ENCODE measurements at places on chromosomes 5 and 9. TPM values are rescaled to one million over a fixed set of nuclear protein-coding genes. Genes with fewer than 3 reads are reported as not detected.

DNA sequence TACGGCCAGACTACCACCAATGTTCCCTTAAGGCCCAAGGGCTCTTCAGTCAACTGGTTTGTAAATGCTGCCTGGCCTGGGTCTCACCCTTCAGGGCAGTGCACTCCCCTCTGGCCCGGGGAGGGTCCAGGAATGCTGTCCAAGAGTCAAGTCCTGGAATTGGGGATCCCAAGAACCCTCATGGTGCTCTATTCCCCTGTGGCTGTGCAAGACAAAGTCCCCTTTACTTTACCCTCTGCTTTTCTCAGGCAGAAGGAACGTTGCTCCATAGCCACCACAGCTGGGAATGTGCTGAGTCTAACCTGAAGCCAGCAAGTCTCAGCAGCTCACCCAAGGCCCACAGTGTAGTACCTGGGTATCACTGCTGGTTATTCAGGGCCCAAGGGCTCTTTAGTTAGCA, 51.3 kb upstream of the CRHBP start:
- DNase-seq = no peak

Gene HTR4
- not detected for total RNA-seq

DNA sequence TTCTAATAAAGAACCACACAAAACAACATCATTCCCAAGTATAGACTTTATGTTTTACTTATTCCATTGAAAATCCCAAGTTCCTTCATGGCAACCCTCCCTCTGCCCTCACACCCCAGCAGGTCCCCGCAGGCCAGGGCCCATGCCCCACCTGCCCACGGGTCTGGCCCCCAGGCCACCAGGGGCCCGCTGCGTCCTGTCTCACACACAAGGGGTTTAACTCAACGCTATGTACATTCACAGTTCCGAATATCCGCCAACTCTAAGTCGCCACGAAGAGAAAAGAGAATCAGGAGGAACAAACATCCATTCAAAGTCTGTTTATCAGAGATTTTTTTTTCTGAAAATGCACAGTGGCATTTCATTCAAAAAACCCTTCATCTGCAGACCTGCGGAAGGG, 16.2 kb upstream of the SLC6A3 start:
- DNase-seq = no peak

Gene PDE6A
- 0.31 TPM for total RNA-seq

Gene SLC45A2
- total RNA-seq = not detected

Gene SQSTM1
- 132 TPM for total RNA-seq

DNA sequence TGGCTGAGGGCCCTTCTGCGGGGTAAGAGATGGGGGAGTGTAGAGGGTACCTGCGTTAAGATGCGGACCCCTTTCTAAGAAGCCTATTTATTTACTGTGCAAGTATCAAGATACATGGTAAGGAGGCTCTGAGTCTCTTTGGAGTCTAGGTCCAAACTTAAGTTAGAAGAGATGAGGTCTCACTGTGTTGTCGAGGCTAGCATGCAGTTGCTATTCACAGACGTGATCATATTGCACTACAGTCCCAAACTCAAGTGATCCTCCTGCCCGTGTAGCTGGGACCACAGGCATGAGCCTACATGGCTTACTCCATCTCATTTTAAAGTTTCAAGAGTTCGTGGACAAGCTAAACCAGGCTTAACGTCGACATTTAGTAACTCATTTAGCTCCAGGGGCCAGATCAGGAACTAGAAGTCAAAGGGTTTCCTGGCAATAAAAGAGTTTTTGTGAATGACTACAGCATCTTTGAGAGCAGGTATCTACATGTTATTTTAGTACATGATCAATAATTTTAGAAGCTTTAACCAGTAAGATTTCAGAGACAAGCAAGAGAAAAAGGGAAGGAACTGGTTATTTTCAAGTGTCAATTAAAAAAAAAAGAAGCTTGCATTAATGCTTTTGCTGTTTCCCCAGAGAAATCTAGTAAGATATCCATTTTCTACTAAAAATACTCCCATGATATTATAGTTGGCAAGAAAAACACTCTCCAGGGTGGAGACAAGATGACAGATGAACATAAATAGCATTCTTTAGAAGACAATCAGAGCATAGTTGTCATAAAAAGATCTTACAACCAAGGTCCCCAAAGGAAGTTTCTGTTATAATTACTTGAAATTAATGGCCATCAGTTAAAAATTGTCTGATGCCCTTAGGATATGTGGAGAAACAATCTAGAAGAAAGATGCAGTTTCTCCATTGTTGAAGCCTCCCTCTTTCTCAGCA, 141.3 kb downstream of the SCAMP1 start:
- DNase-seq = no peak

GRCh38 chr9:87305151-87305550, 192.5 kb upstream of the DAPK1 start:
- DNase-seq = no peak

DNA sequence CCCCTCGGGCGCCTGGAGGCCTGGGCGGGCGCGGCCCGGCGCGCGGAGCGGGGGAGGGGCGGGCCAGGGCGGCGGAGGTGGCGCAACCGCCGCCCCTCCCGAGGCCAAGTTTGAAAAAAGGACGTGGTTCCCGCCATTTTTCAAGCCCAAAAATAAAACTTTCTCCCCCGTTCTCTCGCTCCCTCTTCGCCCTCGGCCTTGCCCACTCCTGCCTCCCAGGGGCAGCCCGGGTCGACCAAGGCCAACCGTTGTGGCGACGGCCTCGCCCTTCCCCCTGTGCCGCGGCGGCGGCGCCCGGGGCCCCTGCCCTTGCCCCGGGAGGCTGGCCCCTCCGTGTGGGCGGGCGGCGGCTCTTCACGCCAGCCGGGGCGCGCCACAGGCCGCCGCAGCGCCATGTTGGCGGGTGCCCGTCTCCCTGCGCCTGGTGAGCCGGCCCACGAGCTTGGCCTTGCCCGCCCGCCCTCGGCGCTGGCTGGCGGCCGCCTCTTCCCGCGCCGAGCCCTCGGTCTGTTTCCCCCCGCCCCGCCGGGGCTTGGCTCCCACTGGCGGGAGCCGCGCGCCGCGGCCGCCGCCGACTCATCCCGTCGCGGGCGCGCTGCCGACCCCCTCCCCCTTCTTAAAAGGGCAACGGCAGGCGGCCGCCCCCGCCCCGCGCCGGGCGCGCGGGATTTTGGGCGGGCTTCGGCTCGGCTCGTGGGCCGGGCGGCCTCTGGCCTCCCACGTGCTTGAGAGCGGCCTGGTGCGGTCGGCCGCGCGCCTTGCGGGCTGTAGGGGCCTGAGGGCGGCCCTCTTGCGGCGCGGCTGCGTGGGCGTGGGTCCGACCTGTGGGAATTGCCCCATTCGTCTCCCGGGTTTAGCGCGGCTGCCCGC, 1.3 kb downstream of the ANP32B start:
- peak; percentile 87 for DNase-seq

DNA sequence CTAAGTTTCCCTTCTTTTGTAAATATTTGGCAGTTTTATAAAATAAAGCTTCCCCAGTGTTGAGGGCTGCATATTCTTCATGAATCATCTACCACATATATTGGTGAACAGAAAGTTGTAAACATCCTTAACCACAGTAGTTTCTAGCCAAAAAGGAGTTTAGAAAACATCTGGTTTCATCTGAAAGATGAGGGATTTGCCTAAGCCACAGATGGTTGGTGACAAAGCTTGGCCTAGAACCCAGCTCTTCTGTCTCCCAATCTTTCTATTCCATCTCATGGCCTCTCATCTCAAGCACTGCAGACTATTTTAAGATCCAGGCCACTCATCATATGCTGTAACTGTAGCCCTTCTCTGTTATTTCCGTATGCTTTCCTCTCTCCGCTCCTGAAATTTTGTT, 232.3 kb upstream of the TRPM3 start:
- peak; percentile 10 for DNase-seq

- no peak for DNase-seq
Observed at GRCh38 chr9:136927343-136928271, 16.9 kb downstream of the FBXW5 start.

- no peak for DNase-seq
Observed at GRCh38 chr5:135887881-135888614, 7.6 kb downstream of the IL9 start.

- peak; percentile 69 for DNase-seq
Observed at GRCh38 chr5:177132136-177133095, 1.2 kb upstream of the NSD1 start.

- DNase-seq = no peak
Observed at GRCh38 chr5:1771149-1772065, 28.2 kb downstream of the MRPL36 start.
